Mesothelial cell of epicardium (in vitro differentiated cells): ENCODE measurements at places on chromosomes 6 and 20. TPM values are rescaled to one million over a fixed set of nuclear protein-coding genes. Genes with fewer than 3 reads are reported as not detected.

- no peak for DNase-seq
These were observed 64.8 kb downstream of the UTRN start for GRCh38 chr6:144349690-144350527.

DNA sequence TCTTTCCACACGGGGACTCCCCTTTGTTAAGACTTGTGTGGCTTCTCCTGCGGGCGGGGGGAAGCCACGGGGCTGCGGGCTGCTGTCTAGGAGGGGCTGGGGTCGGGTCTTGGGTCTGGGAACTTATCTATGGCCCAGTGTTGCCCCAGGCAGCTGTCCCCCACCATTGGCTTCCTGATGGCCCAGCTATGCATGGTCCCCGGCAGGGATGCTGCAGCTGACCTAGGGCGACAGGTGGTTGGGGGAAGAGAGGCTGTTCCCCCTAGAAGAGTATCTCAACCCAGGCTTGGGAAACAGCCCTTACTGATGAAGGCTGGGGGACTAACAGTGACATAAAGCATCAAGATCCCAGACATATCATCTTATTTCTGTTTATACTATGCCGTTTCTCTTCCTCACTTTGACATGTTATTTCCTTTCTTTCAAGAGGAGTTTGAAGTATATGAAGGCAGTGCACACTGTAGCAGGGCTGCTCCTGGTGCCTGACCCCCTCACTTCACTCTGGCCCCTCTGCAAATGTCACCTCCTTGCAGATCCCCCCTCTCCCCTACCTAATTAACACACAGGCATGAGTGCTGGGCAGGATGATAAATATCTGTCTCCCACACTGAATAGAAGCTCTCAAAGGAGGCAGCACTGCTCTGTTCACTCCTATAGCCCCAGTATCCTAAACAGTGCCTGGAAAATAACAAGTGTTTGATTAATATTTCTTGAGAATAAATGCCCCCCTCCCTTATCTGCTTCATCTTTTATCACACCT, 87.0 kb downstream of the HIVEP2 start:
- no peak for DNase-seq

DNA sequence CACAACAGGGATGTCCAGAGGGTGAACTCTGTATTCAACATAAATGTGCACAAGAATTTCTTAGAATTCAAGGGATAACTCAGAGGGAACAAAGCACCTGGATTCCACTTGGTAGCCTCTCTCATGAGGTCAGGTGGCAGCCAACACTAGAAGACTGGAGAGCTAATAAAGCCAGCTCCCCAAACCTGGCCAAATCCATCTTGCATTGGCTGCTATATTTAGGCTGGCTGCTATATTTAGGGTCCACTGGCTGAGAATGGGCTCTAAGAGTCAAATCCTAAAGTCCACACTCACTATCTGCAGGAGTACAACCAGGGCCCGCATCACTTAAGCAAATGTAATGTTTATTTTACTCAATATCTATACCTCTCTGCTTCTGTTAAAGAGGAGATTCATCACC, 20.0 kb downstream of the TBC1D7 start:
- DNase-seq: no peak

DNA sequence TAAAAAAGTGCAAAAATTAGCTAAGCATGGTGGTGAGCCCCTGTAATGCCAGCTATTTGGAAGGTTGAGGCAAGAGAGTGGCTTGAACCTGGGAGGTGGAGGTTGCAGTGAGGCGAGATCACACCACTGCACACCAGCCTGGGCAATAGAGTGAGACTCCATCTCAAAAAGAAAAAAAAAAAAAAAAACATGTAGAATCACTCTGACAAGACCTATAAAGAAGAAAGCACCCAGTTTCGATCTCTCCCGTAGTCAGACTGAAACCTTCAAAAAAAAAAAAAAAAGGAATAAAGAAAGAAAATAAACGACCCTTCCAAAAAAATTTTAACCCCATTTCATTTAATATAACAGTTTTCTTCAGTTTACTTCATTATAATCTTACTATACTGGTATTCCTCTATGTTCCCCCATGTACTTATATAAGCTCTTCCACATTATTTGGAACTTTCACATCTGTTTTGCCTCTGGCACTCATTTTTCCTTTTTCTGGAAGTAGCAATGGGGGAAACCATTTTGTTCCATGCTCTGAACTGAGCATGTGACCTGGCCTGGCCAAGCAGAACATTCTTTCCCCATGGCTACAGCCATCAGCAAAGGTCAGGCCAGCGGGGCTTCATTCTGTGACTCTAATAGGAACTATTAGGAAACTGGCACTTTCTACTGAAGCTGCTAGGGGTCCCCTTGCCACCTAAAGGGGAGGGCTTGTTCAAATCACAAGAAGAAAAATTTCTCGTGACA, 9.6 kb downstream of the SLC18B1 start:
- no peak for DNase-seq

DNA sequence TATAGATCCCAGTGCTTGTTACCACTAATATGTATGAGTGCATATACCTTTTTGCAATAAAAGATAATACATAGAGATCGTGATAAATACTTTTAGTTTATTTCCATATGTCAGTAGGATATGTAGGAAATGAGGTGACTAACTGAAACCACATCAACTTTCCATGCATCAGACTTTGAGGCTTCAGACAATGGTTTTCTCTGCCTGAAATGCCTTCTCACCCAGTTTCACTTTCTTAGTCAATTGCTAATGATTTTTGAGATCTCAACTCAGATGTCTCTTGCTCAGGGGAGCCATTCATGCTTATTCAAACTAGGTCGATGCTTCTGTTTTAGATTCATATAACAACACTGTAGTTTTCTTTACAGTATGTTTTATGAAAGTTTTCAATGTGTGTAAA, 626.6 kb upstream of the ADGRB3 start:
- no peak for DNase-seq

DNA sequence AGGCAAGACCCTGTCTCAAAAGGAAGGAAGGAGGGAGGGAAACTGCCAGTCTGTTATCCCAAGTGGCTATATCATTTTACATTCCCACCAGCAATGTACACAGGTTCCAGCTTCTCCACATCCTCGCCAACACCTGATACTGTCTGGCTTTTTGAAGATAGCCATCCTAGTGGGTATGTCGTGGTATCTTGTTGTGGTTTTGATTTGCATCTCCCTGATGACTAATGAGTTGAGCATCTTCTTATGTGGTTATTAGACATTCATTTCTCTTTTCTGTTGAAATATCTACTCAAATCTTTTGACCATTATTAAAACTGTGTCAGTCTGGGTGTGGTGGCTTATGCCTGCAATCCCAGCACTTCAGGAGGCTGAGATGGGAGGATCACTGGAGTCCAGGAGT, 47.9 kb upstream of the ARID1B start:
- DNase-seq: no peak

DNA sequence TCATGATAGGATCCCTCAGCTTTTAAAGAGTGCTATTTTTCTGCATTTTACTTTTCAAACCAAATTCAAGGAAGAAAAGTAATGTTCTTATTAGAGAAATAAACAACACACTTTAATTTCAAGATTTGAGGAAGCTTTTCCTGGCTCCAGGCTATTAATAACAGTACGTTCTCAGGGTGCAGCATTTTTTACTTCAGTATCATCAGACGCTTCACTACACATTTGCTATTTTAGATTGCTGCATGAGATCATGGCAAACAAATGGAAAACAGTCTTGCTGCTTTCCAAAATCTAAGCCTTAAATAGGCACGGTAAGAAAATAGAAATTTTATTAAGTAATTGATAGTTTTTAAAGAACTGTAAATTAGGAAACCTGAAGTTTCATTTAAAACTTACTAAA, 253.6 kb upstream of the EXOC2 start:
- DNase-seq: no peak

DNA sequence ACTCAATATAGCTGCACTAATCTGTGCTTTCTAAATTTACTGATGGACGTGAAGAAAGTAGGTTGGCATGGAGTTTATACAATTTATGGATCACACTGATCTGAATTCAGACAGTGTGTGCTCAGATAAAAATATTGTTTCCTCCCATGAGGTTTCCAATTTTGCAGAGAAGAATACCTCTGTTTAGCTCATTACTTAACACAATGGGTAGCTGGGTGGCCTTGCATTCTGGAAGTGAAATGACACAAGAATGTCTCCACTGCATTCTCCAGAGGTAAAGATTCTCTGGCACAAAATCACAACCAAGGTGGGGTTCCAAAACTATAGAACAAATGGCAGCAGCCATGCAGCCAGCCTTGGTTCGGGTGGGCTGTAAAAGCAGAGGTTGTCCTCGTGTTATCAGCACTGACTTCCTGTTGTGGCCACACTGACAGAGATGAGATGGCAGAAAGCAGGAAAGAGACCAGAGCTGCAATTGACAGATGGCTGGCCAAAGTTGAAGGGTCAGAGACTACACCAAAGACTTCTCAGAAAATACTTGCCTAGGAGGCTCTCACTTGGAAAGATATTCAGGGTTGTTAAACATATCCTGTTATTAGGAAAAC, 50.2 kb downstream of the HDAC2 start:
- DNase-seq: no peak

DNA sequence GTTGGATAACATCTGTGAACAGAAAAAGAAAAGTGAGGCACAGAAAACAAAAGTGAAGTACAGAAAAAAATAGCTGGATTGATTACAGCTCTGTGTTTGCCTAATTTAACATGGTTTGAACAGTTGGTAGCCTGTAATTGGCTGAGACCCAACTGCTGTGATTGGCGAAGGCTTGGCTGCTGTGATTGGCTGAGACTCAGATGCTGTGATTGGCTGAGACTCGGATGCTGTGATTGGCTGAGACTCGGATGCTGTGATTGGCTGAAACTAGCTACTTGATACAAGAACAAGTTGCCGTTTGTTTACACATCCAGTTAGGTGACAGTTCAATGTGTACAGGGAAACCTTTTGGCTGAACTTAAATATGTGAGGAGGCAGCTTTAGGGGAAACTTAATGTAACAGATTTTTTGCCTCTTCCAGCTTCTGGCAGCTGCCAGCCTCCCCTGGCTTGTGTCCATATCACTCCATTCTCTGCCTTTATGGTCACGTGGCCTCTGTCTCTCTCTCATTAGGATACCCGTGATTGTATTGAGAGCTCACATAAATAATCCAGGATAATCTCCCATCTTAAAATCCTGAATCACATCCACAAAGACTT, 223.4 kb upstream of the FOXA2 start:
- DNase-seq: no peak

The DEF6 gene
- total RNA-seq: 9.3 to 11.3 TPM (median 9.7 TPM) in 3 replicates

The GMPR gene
- 4.0 to 5.2 TPM (median 4.3 TPM) in 3 replicates for total RNA-seq
